ENCODE measurements at places on chromosomes 2 and 18. TPM values are rescaled to one million over a fixed set of nuclear protein-coding genes. Genes with fewer than 3 reads are reported as not detected.

GRCh38 chr18:48993586-48993985 lies 42.8 kb upstream of the SMAD7 start:
- no peak for DNase-seq

- peak; percentile 59 for DNase-seq
Measured at GRCh38 chr2:108575132-108575966, 41.1 kb downstream of the LIMS1 start.

CYP26B1 gene
- 16.9 TPM for total RNA-seq

HAAO gene
- total RNA-seq, result not detected

STARD6 gene
- not detected for total RNA-seq

ALKAL2 gene
- not detected for total RNA-seq

Measured in MCF 10A (cell line).